ENCODE measurements at places on chromosomes 11 and 22.
A peak's percentile ranks its signal among the peaks of the same experiment; 100 is the strongest.

GRCh38 chr11:61472868-61473267 lies 35.7 kb upstream of the LRRC10B start:
- no peak for DNase-seq

DNA sequence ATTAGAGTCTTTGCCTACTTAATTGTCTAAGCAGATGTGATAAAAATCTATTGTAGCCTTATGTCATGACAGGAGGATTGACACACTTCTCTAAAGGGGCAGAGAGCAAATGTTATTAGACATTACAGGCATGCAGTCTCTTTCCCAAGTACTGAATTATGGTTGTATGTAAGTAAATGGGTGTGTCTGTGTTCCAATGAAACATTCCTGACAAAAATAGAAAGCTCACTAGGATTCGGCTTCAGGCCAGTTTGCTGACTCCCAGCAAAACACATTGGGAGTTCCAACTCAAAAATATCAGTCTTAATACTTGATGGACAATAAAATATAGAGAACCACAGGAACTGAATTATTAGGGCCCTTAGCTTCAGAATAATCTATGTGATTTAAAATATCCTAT lies 1480.4 kb downstream of the FAM181B start:
- DNase-seq: no peak

- no peak for DNase-seq
Measured at GRCh38 chr11:36228689-36229088, 60.5 kb downstream of the COMMD9 start.

- DNase-seq: no peak
Measured at GRCh38 chr11:125464270-125464662, 31.8 kb downstream of the FEZ1 start.

- DNase-seq: no peak
Measured at GRCh38 chr11:96293109-96293508, 49.9 kb downstream of the MAML2 start.

DNA sequence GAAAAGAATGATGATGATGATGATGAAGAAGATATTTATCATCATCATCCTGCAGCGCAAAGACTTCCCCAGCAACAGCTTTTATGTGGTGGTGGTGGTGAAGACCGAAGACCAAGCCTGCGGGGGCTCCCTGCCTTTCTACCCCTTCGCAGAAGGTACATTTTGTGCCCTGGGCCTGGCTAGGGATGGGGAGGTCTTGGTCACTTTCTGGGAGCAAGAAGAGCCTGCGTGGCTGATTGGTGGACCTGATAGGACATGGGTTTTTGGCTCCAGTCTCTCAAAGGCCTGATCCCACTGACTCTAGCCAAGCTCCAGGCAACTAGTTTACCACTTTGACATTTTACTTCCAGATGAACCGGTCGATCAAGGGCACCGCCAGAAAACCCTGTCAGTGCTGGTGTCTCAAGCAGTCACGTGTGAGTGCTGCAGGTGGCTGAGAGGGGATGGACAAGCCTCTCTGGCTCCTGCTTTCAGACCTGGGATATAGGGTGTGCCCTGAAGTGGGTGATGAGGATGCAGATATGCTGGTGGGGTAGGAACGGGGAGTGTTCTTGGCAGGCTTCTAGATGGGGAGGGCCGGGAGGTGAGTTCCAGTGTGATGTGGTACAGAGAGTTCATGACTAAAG lies 5.3 kb downstream of the SIDT2 start:
- no peak for DNase-seq

GRCh38 chr22:44026630-44027511 lies 2.8 kb downstream of the PARVB start:
- peak; percentile 88 for DNase-seq

GRCh38 chr11:68332186-68332585 lies 19.8 kb downstream of the LRP5 start:
- no peak for DNase-seq

DNA sequence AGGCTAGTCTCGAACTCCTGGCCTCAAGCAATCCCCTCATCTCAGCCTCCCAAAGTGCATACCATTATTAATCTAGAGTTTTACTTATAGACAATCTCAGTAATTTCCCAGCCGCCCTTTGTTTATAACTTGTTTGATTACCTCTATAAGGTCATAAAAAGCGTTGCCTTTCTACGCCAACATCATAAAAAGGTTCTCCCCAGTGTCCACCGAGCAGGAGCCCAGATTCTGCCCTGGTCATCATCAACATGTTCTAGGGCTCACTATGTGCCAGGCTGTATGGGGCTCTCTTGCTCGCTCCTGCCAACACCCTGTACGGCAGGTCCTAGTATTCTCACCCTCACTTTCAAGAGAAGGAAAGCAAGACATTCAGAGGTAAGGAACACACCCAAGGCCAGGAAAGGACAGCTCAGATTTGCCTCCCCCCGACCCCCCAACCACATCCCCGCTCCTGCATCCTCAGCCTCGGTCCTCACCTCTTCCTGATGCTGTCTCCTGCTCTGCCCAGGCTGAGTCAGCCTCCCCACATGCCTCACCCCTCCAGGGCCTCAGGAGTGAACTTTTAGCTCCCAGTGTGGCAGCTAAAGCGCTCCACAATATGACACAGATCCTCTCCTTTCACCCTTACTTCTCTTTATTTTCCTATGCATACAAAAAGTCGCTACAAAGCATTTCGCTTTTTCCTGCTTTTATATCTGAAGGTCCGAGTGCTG lies 14.3 kb downstream of the ARFGAP3 start:
- no peak for DNase-seq

DNA sequence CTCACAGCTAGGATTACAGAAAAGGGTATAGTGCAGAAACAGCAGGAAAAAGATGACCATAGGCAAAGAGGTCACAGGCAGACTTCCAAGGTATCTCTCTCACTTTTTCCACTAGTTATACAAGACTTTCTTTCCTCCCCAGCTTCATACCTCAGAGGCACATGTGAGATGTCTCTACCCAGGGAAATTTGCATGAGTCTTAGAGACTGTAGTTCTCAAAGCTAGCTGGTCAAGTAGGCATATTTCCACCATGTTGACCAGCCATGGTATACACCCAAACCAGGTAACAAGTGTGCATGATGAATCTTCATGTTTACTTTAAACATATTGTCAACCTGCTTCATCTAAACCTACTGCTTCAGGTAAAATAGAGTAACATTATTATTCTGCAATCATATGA lies 27.9 kb downstream of the PRMT3 start:
- DNase-seq: no peak

- peak; percentile 21 for DNase-seq
Measured at GRCh38 chr11:134939031-134939430, 527.0 kb upstream of the B3GAT1 start.

DNA sequence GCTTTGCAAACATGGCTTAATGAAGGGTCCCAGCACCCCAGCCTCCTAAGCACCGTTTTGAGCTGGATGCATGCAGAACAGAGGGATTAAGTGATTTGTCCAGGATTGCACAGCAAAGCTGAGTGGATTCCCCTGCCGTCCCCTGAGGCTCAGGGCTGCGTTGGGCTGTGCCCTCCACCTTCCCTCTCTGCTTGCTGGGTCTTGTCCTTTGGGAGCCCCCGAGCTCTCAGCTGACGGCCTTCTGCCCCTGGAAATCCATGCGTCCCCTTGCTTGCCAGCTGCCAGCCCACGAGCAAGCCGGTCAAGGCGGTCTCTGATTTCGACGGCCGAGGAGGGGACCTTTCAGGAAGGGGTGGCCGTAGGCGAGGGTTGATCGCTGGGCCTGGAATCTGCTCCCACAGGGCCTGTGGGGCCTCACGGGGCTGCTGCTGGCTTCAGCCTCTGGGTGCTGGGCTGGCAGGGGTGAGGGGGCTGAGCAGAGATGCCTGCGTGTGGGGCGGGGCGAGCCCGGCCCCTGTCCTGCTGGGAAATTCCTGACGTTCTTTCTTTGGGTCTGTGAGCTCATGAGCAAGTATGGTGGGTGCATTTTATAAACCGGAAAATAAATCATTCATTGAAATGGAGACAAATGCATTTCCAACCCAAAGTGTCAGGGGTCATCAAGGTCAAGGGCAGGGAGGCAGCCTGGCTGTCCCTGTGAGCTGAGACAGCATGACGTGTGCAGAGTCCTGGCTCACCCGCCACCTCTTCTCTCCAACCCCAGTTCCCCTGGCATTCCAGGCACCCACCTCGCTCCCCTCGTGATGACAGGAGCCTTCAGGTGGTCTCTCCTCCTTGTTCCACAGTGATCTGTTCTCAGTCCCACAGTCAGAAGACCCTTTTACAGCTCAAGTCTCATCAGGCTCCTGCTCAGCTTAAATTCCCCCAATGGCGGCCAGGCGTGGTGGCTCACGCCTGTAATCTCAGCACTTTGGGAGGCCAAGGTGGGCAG lies 28.1 kb downstream of the FGF4 start:
- no peak for DNase-seq

DNA sequence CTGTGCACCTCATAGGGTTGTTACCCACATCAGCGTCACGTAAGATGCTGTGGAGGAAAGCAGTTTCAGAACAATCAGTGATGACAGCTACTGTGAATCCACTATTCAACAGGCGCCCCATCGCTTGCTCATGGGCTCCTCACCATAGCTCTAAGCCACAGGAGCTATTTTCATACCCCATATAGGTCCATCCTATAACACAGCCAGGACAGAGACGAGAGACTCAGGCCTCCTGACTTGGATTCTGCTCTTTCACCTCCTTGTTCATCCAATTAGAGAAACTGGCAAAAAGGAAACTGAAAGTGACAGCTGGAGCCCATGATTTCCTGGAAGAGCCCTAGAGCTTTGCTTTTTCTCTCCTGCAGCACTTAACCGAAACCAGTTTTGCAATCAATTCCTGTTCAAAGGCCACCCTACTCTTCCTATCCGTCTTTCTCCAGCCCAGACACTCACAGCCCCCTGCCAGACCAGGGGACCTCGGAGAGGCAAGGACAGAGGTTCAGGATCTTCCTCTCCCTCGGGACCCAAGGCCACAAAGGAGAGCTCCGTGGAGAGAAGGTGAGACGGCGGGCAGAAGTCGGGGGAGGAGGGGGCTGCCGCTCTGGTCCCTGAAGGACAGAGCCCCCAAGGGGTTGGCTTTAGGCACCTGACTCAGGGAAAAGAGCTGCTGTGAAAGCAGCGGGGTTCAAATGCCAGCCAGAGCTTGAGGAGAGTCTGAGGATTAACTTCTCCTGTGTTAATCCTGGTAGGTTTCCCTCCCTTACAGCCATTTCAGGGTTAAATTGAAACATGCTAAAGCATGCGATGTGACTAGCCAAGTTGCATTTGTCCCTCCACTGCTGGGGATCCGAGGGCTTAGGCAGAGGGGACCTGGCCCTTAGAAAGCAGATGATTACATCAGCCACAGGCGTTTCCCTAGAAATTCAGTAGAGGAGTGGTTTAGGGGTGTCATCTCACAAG lies at the start of gene APOL6:
APOL6 (plus strand) TSS at position 381 of the 960 bp plus-strand sequence. CDS start 7,980 bp downstream, outside the sequence.
- peak; percentile 50 for DNase-seq

DNA sequence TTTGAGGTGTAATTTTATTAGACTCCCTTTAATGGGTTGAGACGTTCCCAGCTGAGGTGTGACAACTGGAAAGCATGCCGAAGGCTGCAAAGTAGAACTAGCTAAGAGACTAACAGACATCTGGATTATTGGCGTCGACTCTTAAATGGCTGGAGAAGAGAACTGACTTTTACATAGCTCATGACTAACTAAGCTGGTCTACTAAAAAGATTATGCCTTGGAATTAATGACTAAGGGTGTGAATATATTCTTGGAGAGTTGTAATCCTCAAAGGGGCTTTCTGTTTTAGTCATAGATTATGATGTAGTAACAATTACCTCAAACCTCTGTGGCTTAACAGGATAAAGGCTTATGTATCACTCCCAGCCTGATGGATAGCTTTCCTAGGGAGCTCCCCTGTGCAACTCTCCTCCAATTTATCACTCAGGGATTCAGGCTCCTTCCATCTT lies 39.5 kb upstream of the SLC5A12 start:
- DNase-seq: no peak

DNA sequence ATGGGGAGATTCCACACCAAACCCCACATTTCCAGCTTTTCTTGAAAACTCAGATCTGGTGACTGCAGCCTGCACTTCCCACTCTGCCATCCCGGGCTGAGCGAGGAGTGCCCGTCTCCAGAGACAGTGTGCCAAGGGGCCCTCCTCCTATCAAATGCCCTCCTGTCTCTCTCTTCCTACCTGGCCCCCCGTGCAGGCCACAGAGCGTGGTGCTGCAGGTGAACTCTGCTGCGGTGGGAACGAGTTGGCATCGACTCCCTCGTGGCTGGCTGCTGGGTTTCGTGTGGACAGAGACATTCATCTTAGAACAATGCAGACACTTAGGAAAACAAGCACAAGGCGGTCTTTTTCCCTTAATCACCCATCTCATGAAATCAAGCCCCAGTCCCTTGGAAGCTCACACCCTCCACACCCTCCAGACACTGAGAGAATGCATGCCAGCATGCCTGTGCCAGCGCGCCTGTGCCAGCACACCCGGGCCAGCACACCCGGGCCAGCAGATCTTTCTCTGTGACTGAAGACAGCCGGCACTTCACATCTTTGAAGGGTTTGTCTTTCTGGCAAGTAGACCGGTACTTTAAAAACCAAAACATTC lies 65.0 kb downstream of the PARVB start:
- DNase-seq: no peak

Data from endothelial cell of umbilical vein (primary cell).